Endodermal cell (in vitro differentiated cells): ENCODE measurements at places on chromosomes 3 and 15.

- no peak for DNase-seq
These were observed 509.9 kb downstream of the MECOM start for GRCh38 chr3:169153656-169154055.

GRCh38 chr15:85454403-85454802 is 74.0 kb downstream of the AKAP13 start:
- no peak for DNase-seq

DNA sequence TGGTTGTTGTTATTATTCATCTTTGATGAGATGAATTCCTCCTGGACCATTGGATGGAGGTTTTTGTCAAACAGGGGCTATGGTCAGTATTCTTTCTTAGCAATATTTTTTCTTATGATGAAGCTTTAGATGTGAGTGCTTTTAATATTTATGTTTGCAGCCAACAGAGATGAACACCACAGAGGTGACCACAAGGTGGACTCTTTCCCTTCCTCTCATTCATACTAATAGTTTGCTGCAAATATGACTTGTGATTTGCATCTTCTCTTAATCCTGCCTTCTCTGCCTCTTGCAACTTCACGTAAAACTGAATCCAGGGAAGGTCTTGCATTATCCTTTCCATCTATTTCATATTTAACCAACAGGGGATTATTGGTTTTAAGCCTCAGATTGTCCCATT is 473.1 kb upstream of the UBE2E2 start:
- DNase-seq, result no peak

- no peak for DNase-seq
These were observed 437.8 kb downstream of the MAGI1 start for GRCh38 chr3:65600888-65601287.

GRCh38 chr3:171790898-171791691 is 19.2 kb downstream of the PLD1 start:
- DNase-seq, result no peak
